SK-MEL-5 (cell line): ENCODE measurements at places on chromosomes 1 and 21.
A peak's percentile ranks its signal among the peaks of the same experiment; 100 is the strongest.

- DNase-seq, result peak; percentile 24
Measured at GRCh38 chr1:86913399-86913895, 479 bp downstream of the SELENOF start.

- no peak for DNase-seq
Measured at GRCh38 chr1:186740324-186740723, 60.1 kb upstream of the PTGS2 start.

DNA sequence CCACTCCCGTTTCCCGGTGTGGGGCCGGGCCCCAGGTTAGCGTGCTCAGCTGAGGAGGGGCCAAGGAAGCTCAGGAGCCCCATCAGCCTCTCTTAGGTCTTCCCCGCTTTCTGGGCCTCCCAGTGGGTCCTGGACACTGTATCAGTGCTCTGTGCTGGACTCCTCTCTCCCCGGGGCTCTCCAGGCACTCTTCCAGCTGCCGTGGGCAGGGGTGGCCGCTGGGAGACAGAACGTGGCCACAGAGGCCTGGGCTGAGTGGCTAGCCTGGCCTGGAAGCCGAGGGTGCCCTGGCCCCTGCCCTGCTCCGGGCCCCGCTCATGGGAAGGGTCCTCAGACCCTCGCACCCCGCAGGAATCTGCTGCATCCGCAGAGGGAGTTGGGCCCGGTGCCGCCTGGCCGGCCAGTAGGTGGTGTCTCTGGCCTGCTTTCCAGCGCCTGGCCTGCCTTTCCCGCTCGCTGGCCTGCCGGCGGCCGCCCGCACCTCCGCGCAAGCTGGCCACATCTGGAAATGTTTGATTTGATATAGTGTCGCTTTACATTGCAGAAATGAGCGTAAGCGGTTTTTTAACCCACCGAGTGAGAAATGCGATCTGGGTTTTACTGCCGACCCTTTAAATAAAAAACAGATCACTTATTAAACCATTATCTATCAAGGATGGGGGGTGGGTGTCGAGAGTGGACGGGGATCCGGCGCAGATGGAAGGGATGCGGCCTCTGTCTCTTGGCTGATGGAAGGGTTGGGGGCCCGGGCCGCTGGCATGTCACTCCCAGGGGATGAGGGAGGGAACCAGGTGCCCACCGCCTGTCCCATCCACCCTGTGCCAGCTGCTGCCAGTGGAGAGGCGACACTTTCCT, 74.4 kb upstream of the TTC34 start:
- DNase-seq, result peak; percentile 12

DNA sequence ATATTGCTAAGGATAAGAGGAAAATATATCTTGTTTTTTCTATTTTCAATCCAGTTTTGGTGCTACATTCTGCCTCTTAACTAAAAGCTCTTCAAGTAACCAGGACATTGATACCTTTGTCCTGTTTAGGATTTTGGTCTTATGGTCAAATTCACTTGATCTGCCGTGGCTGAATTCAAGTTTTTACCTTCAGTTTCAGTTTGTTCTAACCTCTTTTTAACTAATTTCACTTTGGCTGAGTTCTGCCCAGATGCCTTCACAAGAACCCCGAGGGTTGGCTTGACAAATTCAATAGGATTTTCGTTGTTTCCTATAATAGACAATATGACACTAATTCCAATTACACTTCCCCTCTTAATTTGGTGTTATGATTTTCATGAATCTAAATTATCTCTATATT, 84.5 kb upstream of the C1orf21 start:
- DNase-seq, result no peak

DNA sequence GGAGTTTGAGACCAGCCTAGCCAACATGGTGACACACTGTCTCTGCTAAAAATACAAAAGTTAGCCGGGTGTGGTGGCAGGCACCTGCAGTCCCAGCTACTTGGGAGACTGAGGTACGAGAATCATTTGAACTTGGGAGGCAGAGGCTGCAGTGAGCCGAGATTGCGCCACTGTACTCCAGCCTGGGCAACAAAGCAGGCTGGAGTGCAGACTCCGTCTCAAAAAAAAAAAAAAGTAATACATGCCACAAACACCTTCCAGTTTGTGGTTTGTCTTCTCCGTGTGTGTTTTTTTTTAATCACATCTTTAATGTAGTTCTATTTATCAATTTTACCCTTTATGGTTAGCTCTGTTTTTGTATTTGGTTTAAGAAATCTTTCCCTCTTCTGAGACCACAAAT, 22.3 kb downstream of the POGZ start:
- no peak for DNase-seq

- DNase-seq, result no peak
Measured at GRCh38 chr1:112710586-112710985, 3.7 kb upstream of the RHOC start.

- peak; percentile 16 for DNase-seq
Measured at GRCh38 chr1:59150577-59151386, 146.1 kb upstream of the FGGY start.

DNA sequence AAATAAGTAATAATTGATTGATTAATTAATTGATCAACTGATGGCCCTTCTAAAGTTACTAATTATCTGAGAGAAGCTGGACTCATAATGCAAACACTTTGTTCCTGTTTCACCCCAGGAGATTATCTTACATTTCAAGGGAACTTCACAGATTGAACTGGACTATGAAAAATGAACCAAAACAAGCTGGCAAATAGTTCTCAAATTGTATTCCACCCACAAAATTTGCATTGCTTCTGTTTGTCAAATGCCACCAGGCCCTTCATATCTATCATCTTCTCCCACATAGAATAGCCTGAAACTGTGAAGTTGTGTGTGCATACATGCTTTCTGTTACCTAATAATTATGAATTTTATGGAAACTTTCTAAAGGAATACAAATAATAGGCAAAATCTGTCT, 104.0 kb downstream of the ZNF281 start:
- no peak for DNase-seq

- no peak for DNase-seq
Measured at GRCh38 chr1:205236951-205237475, 9.3 kb downstream of the TMCC2 start.

GRCh38 chr1:160328184-160328583, 14.9 kb downstream of the COPA start:
- DNase-seq, result no peak

DNA sequence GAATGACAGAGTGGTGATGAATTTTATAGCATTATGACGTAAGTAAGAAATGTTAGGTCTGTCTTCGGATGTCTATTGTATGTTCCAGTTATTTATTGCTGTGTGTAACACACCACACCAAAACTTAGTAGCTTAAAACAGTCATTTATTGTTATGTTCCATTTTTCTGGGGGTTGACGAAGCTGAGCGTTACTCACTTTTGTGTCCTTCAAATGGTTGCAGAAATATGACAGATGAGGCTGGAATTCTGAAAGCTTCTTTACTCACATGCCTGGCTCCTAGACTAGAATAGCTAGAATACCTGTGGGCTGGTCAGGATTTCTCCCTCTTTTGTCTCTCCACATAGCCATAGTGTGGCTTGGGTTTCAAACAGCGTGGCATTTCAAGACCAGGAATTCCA, 62.1 kb upstream of the S1PR1 start:
- no peak for DNase-seq

- DNase-seq, result no peak
Measured at GRCh38 chr1:82837766-82838465, 1037.2 kb downstream of the ADGRL2 start.

DNA sequence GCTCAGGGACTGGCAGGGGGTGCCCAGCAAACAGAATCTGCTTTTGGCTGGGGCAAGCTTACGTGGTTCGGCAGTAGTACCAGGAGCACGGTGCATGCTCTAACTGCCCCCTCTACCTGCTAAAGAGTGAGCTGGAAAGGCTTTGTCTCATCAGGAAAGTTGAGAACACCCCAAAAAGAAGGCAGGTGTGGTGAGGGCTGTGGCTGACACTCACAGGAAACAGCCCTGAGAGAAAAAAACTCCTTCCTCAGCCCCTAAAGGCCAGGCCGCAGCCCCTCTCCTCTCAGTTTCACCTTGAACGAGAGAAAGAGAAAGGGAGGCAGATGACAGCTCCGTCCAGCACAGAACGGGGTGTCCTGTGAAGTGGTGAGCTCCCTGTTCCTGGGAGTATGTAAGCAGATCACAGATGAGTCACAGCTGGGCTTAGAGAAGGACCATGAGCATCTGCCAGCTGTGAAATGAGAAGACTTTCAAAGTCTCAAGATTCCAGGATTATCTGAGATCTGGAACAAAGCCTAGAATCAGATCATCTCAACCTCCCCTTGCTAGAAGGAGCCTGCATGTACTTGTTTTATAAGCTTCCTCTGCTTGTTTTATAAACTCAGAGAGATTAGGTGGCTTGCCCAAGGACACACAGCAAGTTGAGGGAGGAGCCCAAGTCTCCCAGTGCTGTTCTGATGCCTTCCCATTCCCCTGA, 13.4 kb downstream of the LAPTM5 start:
- no peak for DNase-seq

GRCh38 chr1:32536764-32537163, 2.5 kb upstream of the ZBTB8A start:
- no peak for DNase-seq

GRCh38 chr21:39720126-39720778, 24.7 kb upstream of the IGSF5 start:
- peak; percentile 22 for DNase-seq

DNA sequence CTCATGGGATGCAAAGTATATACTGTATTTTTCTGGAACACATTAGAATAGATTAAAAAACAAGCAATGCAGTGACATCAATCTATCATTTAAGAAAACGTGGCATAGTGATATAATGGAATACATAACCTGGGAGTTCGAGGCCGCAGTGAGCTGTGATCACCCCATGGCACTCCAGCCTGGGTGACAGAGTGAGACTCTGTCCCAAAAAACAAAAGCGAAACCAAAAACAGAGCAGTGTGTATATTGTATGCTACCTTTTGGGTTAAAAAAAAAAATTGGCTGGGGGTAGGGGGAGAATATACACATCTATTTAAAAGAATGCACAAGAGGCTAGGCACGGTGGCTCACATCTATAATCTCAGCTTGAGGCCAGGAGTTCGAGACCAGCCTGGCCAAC, 13.5 kb downstream of the SLC2A1 start:
- no peak for DNase-seq

DNA sequence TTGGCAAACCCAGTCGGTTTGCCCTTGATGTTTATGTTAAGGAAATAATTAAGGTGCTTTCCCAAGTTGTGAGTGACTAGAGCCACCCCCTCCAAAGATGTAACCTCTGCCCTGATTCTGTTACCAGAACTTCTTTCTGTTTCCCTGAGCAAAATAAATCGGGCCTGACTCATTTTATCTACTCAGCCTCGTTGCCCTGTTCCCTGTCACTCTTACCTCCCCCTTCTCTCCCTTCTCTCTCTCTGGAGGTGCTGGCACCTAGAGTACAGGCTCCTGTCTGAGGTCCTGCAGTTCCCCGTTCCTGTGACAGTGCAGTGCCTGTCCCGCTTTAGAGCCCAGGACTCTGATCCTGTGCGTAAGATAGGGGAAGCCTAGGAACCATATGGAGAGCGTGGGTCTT, 35.4 kb downstream of the CXADR start:
- no peak for DNase-seq

- DNase-seq, result no peak
Measured at GRCh38 chr1:97780884-97781283, 139.9 kb downstream of the DPYD start.

GRCh38 chr1:94726981-94727685, 93.0 kb upstream of the SLC44A3 start:
- no peak for DNase-seq

GRCh38 chr1:211257826-211258225, 1.3 kb upstream of the RCOR3 start:
- no peak for DNase-seq

GRCh38 chr1:81224222-81224621, 576.5 kb upstream of the ADGRL2 start:
- no peak for DNase-seq

- no peak for DNase-seq
Measured at GRCh38 chr1:205668951-205669340, 11.4 kb downstream of the SLC45A3 start.

- no peak for DNase-seq
Measured at GRCh38 chr21:36816561-36817130, 117.7 kb downstream of the SIM2 start.

GRCh38 chr1:114676115-114676514, 6.3 kb upstream of the DENND2C start:
- no peak for DNase-seq

GRCh38 chr1:153527683-153528040, 8.1 kb downstream of the S100A6 start:
- no peak for DNase-seq

- no peak for DNase-seq
Measured at GRCh38 chr1:7645751-7646048, 125.4 kb upstream of the VAMP3 start.

- DNase-seq, result no peak
Measured at GRCh38 chr1:54355931-54356679, 50.1 kb downstream of the SSBP3 start.

GRCh38 chr1:162571696-162572095, 10.2 kb downstream of the UAP1 start:
- DNase-seq, result no peak

DNA sequence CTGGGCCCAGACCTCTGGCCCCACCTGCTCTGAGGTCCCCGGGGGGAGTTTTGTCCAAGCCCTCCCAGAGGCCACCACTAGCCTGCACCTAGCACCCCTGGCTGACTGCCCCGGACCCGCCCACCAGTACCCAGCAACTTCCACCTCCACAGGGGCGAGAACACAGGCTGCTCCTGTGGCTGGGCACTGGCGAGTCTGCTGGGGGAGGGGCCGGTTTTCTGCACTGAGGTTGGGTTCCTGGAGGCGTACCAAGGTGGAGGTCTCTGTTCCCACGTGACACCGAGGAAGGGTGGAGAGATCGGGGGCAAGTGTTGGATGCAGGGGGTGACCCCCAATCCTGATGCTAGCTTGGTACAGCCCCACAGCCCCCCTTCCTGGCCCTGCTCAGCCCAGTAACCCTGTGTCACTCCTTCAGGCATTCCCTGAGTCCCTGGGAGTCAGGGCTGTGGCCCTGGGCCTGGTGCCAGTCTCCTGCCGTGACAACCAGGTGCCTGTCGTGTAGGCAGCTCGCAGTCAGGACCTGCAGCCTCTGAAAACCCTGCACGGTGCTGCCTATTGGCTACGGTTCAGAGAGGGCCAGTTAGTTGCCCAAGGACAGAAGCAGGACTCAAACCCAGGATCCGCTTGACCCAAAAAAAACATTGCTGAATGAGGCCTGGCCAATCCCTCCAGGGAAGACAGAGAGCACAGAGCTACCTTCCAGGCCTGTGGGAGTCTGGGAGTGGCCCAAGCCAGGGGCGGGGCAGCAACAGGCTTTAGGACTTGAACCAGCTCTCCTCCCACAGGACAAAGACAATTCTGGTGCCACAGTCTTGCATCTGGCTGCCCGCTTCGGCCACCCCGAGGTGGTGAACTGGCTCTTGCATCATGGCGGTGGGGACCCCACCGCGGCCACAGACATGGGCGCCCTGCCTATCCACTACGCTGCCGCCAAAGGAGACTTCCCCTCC, 3.1 kb downstream of the ESPN start:
- DNase-seq, result no peak

DNA sequence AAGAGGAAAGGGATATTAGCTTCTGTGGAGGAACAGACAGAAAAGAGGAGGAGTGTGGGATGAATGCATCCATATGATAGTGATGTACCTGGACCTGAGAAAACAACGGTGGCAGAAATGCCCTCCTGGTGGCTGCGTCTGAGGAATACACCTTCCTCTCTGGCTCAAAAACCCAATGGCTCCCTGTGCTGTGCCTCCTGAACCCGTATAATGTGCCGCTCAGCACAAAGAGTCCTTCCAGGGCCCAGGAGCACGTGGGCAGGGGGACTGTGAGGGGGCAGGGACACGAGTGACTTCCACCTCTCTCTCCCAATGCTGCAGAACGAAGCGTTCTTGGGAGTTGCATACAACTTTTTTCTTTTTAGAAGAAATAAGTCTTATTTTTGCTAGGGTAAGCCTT, 31.2 kb downstream of the IRF2BP2 start:
- DNase-seq, result no peak

GRCh38 chr1:110003747-110004428, 19.3 kb downstream of the AHCYL1 start:
- DNase-seq, result no peak
